ENCODE measurements at places on chromosomes 4 and X. TPM values are rescaled to one million over a fixed set of nuclear protein-coding genes. Genes with fewer than 3 reads are reported as not detected.
A peak's percentile ranks its signal among the peaks of the same experiment; 100 is the strongest.

The PRDM8 gene
- total RNA-seq: 8.2 TPM

DNA sequence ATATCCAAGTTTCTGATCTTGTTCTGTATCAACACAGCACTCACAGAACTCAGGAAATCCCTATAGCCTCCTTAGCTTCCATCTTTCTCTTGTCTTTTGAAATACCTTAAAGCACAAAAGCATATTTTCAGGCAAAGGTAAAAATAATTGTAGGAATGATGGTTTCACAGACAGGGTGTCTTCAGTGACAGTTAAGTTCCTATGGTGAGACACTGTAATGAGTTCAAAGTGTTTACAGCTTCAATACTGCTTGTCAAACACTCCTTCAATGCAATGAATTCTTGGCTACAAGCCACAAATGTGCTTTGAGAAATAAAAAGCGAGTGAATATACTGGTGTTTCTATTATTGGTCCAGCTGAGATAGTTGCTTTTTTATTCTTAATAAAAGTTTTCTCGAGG lies 466.0 kb downstream of the DMD start:
- H3K4me3 ChIP-seq: no peak overlapping the region
- no peaks in the 10 kb centered on the region for H3K4me1 ChIP-seq
- DNase-seq: no peak
- H3K27me3 ChIP-seq: no peaks in the 10 kb centered on the region

- H3K4me3 ChIP-seq: no peak overlapping the region
- H3K4me1 ChIP-seq: no peaks in the 10 kb centered on the region
- no peak for DNase-seq
- H3K27ac ChIP-seq: no peak overlapping the region
- H3K27me3 ChIP-seq: no peaks in the 10 kb centered on the region
- no peaks in the 10 kb centered on the region for H3K36me3 ChIP-seq
Observed at GRCh38 chr4:188452097-188452496, 312.9 kb downstream of the TRIML1 start.

The SCML1 gene
- total RNA-seq: 6.8 TPM

GRCh38 chrX:139702658-139703057 lies 5.3 kb downstream of the MCF2 start:
- no peak for DNase-seq
- no peaks in the 10 kb centered on the region for H3K27me3 ChIP-seq
- no peaks in the 10 kb centered on the region for H3K36me3 ChIP-seq
- H3K4me3 ChIP-seq: no peak overlapping the region
- no peaks in the 10 kb centered on the region for H3K4me1 ChIP-seq
- no peak overlapping the region for H3K27ac ChIP-seq

- peaks cover 6% of the 10 kb centered on the region for H3K4me1 ChIP-seq
- no peak for DNase-seq
- H3K27me3 ChIP-seq: no peaks in the 10 kb centered on the region
- H3K36me3 ChIP-seq: no peaks in the 10 kb centered on the region
- no peak overlapping the region for H3K27ac ChIP-seq
Observed at GRCh38 chr4:56871371-56871866, 36.3 kb upstream of the REST start.

The DKK2 gene
- total RNA-seq: not detected

- H3K27me3 ChIP-seq: no peaks in the 10 kb centered on the region
- no peak overlapping the region for H3K4me3 ChIP-seq
- no peaks in the 10 kb centered on the region for H3K4me1 ChIP-seq
- DNase-seq: no peak
Observed at GRCh38 chr4:141022111-141022695, 111.1 kb downstream of the RNF150 start.

The ADGRG2 gene
- total RNA-seq: not detected

DNA sequence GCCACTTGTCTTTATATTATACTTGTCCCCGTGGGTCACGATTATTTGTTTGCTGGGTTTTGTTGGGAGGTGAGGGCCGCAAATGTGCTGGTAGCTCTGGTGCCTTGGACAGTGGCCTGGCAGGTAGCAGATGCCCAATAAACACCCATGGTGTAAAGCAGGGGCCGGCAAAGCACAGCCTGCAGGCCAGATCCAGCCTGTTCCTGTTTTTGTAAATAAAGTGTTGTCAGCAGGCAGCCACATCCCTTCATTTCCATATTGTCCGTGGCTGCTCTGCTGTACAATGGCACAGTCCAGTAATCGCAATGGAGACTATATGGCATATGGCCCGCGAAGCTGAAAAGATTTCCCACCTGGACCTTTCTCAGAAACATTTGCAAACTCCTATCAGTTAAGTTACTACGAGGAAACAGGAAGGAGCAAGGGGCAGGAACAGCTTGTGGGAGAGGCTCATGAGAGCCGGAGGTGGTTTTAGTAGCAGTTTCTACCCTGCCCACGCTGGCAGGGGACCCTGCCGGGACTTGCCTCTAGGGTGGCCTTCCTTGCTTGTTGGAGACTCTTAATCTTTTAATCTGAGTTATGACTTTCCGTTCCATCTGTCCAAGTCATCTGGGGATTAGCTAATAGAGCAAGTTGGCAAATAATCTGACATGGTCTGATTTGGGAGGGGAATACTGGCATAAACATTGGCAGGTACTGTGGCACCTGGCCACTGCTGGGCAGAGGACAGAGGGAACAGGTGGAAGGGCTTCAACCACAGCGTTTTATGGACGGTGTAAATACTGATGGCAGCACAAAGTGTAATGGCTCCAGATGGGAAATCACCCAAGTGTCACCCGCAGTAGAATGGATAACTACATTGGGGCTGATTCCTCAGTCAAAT lies 19.6 kb downstream of the CLCN4 start:
- H3K4me1 ChIP-seq: peaks cover 5% of the 10 kb centered on the region
- H3K27me3 ChIP-seq: peaks cover 8% of the 10 kb centered on the region
- peak overlapping the region; percentile 25 for H3K4me3 ChIP-seq
- H3K36me3 ChIP-seq: no peaks in the 10 kb centered on the region
- no peak for DNase-seq

GRCh38 chr4:5881340-5881739 lies 11.5 kb downstream of the CRMP1 start:
- H3K36me3 ChIP-seq: no peaks in the 10 kb centered on the region
- DNase-seq: no peak
- no peaks in the 10 kb centered on the region for H3K4me1 ChIP-seq

GRCh38 chrX:39840133-39840532 lies 257.6 kb downstream of the BCOR start:
- no peak overlapping the region for H3K4me3 ChIP-seq
- no peaks in the 10 kb centered on the region for H3K36me3 ChIP-seq
- no peak overlapping the region for H3K27ac ChIP-seq
- peaks cover 3% of the 10 kb centered on the region for H3K27me3 ChIP-seq

DNA sequence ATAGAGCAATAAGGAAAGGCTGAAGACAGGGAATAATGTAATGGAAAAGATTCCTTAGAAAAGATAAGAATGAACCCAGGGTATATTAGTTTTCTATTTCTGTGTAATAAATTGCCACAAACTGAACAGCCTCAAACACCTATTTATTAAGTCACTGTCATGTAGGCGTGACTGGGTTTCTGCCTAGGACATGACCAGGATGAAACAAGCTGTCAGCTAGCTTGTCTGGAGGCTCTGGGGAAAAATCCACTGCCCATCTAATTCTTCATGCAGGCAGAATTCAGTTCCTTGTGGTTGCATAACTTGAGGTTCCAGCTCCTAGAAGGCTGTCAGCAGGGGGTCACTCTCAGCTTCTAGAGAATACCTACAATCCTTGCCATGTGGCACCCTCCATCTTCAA lies 277.7 kb downstream of the TMA16 start:
- no peak overlapping the region for H3K27ac ChIP-seq
- DNase-seq: no peak
- H3K4me3 ChIP-seq: no peak overlapping the region
- no peaks in the 10 kb centered on the region for H3K27me3 ChIP-seq

GRCh38 chr4:35151816-35152572 lies 1092.3 kb downstream of the ARAP2 start:
- H3K4me1 ChIP-seq: no peaks in the 10 kb centered on the region
- no peaks in the 10 kb centered on the region for H3K27me3 ChIP-seq
- no peak for DNase-seq
- no peak overlapping the region for H3K27ac ChIP-seq

- H3K27ac ChIP-seq: no peak overlapping the region
- H3K36me3 ChIP-seq: peaks cover 6% of the 10 kb centered on the region
- peaks cover 25% of the 10 kb centered on the region for H3K4me1 ChIP-seq
- DNase-seq: no peak
Observed at GRCh38 chrX:12814420-12814819, 23.2 kb downstream of the PRPS2 start.

DNA sequence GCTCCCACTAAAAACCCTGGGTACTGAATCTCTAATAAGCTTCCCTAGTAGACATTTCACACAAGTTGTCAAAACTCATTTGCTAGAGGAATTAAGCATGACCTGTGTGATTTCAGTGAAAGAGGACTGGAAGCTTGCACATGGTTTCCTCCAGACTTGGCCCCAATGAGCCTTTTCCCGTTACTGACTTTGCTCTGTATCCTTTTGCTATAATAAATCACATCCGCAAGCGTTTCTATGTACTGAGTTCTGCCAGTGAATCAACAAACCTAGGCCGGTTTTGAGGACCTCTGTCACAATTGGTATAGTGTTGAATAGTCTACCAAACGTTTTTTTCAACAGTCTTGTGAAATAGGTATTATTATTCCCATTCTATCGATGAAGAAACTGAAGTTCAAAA lies 8.2 kb downstream of the ATP11C start:
- DNase-seq: no peak
- H3K27me3 ChIP-seq: no peaks in the 10 kb centered on the region
- peaks cover 11% of the 10 kb centered on the region for H3K4me1 ChIP-seq
- H3K4me3 ChIP-seq: no peak overlapping the region
- H3K36me3 ChIP-seq: peaks cover 14% of the 10 kb centered on the region

GRCh38 chr4:138688408-138689085 lies 327.0 kb upstream of the NOCT start:
- peaks cover 2% of the 10 kb centered on the region for H3K27me3 ChIP-seq
- no peaks in the 10 kb centered on the region for H3K36me3 ChIP-seq
- no peak overlapping the region for H3K4me3 ChIP-seq
- no peak overlapping the region for H3K27ac ChIP-seq
- DNase-seq: no peak

DNA sequence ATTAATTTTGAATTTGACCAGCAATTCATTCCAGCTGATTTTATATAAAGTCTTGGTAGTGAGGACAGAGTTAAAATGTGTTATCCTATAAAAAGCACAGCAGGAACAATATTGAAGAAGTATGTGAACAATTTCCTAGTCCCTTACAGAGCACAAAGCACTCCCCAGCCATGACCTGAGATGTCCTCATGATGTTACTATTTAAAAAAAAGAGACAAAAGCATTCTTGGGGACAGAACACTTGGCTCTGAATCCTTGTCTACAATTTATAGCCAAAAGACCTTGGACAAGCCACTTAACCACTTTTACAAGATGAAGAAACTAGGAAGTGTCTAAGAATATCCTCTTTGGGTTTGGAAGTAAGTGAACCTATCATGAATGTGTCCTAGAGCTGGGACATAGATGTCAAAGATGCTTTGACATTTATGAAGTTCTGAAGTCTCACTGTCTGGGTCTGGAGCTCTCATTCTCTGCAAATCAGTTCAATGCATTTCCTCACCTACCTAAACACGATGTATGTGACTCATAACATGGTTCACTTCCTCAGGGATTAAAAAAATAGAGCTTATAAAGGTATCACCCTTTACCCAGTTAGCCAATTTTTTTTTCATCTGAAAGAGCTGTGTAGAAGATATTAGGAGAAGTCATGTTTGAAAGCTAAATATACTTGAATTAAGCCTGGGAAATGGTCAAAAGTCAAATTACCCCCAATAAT lies 61.4 kb downstream of the IGFBP7 start:
- DNase-seq: no peak
- H3K4me3 ChIP-seq: no peak overlapping the region
- no peaks in the 10 kb centered on the region for H3K36me3 ChIP-seq
- no peaks in the 10 kb centered on the region for H3K4me1 ChIP-seq
- peaks cover 6% of the 10 kb centered on the region for H3K27me3 ChIP-seq

The NUP62CL gene
- 1.8 TPM for total RNA-seq

DNA sequence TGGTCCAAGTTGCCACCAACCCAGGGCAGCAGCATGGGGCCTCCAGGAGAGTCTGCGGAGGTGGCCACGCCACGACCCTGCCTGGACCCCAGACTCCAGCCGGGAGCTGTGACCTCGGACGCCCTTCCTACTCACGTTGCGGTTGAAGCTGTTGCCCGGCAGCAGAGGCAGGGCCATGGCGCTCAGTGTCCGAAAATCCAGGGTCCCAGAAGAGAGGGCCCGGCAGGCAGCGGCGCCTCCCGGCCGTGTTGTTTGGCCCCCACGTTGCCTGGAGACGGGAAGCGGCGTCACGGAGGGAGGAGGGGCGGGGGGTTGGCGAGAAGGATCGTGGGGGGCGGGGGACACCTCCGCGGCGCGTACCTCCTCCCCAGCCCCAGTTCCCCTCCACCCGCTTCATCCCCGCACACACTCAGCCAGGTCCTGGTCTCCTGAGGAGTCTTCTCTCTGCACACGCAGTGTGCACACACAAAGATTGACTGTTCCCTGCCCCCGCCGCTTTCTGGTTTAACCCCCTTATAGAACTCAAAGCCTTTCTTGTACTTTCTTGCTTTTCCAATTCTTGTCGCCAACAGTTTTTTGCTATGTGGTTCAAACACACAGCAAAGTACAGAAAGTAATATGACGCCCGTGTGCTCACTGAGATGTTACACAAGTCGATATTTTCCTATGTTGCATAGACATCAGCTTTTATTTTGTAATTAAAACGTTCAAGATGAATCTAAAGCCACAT lies at the start of gene EFHC2:
Gene EFHC2 (minus strand): TSS at position 261 of the 730 bp plus-strand sequence. CDS start 84 bp downstream, at position 177.
- no peaks in the 10 kb centered on the region for H3K36me3 ChIP-seq
- H3K27ac ChIP-seq: peak within 1 kb of the TSS; percentile 91
- H3K27me3 ChIP-seq: no peaks in the 10 kb centered on the region
- peak; percentile 67 for DNase-seq
- peak within 1 kb of the TSS; percentile 74 for H3K4me3 ChIP-seq
- H3K4me1 ChIP-seq: peaks cover 6% of the 10 kb centered on the region

- H3K36me3 ChIP-seq: no peaks in the 10 kb centered on the region
- H3K4me3 ChIP-seq: no peak overlapping the region
- H3K4me1 ChIP-seq: no peaks in the 10 kb centered on the region
- DNase-seq: no peak
Observed at GRCh38 chr4:95778666-95779065, 61.2 kb upstream of the PDHA2 start.

GRCh38 chrX:116238567-116239255 lies 68.2 kb downstream of the AGTR2 start:
- DNase-seq: no peak
- no peaks in the 10 kb centered on the region for H3K36me3 ChIP-seq
- H3K27me3 ChIP-seq: no peaks in the 10 kb centered on the region

The GPRASP1 gene
- total RNA-seq: 12.7 TPM

The FAM9B gene
- total RNA-seq: not detected

The TBX22 gene
- not detected for total RNA-seq

The CT47B1 gene
- not detected for total RNA-seq
